ENCODE measurements at places on chromosomes 6 and 20.

- no peak for DNase-seq
Observed at GRCh38 chr20:38430679-38431325, 4.3 kb downstream of the SNHG17 start.

DNA sequence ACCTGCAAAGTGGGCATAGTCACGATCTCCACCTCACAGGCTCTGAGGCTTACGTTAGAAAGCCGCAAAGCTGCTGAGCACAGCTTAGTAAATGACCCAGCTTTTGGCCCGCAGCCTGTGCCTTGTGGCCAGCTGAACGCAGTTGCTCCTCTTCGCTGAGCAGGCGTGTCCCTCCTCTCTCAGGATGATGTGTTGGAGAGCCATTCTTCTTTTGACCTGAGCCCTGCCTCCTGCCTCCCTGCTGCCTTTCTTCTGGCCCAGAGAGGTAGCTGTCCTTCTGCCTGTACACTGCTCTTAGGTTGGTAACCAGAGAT is 47.6 kb upstream of the MYL9 start:
- no peak for DNase-seq

DNA sequence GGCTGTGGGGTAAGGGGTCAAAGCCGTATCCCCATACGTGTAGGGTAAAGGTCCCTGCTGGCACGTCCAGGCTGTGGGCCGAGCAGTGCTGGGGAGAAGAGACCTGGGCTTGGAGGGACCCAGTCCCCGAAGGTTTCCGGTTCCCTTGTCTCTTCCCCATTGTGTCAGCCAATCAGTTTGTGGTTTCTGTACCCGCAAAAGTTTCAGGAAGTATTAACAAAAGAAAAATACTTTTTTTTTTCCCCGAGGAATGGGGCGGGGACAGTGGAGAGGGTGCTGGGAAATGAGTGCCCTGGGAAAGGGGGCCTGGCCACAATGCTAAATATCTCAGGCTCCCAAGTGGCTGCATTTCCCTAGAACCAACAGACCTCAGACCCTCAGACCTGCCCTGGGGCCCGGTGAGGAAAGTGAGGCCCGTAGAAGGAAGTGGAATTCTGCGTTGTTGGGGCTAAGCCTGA is 15.2 kb upstream of the AMD1 start:
- DNase-seq, result no peak

- no peak for DNase-seq
Observed at GRCh38 chr20:49987868-49988690, 5.3 kb downstream of the SNAI1 start.

DNA sequence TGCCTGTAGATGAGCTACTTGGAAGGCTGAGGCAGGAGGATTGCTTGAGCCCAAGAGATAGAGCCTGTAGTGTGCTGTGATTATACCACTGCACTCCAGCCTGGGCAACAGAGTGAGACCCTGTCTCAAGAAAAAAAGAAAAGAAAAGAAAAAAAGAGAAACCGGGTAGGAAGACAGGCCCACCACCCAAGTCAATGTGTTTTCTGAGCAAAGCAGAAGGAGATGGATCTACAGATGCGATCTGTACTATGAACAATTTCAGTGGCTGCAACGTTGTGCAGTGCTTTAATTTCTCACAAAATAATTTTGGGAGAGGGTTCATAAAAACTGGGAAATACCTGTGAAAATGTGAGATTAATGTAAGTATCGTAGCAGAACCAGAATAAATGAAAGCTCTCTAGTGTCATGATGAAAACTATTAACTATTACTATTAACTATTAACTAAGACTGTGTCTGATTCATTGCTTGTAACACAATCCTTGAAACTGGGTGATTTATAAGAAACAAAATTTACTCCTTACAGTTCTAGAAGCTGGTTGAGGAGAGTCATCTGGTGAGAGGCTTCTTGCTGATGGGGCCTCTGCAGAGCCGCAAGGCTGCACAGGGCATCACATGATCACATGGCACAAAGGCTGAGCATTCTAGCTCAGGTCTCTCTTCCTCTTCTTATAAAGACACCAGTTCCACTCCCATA is 233.1 kb upstream of the ZNF217 start:
- no peak for DNase-seq

GRCh38 chr20:32338665-32339064 is 19.5 kb upstream of the ASXL1 start:
- DNase-seq, result no peak

DNA sequence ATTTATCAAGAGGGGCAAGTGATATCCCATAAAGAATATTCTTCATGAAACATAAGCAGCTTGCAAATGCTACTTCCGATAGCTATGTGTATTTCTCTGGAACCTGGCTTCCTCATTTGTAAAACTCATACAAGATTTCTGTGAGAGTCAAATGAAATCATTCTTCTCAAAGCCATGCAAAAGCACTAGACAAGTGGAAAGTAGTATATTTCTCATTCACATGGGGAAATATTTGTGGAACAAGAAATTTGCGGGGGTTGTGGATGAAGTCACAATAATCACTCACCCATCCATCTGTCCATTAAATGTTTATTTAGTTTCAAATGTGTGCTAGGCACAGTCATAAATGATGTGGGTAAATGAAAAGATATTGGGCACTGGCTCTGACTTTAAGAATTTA is 150.5 kb downstream of the IPCEF1 start:
- DNase-seq, result no peak

GRCh38 chr6:170296746-170297575 is 6.1 kb upstream of the DLL1 start:
- DNase-seq, result no peak

DNA sequence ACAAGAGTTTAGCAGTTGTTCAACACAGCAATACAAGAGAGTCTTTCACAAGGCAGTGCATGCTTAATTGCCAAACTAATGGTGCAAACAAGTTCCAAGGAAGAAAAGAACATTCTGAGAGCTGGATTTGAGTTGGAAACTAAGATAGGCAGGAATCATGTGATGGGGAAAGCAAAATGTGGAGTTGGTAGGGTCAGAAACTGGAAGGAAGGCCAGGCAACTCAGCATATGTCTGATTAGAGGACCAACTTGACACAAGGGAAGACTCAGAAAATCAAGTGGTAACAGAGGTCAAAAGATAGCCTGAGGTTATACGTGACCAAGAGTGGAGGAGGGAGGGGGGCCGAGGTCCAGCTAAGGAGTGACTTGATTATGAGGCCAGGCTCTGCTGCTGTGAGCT is 117.3 kb downstream of the SMLR1 start:
- no peak for DNase-seq

DNA sequence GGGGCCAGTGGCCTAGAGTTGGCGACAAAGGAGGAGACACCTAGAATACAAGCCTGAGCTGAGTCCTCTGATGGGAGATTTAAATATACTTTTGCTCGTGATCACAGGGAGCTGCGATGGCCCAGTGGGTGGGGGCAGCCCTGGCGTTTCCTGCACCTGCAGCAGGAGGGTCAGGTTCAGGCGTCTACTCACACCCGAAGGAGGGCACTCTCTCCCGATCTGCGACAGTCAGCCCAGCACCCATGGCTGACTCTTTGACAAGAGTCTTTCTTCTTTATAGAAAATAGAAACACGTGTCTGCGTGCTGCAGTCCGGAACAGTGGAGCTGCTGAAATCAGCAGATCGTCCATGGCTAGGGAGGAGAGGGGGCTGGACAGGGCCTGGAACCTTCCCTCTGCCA is 338.2 kb downstream of the CDH4 start:
- no peak for DNase-seq

GRCh38 chr6:112018619-112019416 is 35.1 kb upstream of the CCN6 start:
- no peak for DNase-seq

DNA sequence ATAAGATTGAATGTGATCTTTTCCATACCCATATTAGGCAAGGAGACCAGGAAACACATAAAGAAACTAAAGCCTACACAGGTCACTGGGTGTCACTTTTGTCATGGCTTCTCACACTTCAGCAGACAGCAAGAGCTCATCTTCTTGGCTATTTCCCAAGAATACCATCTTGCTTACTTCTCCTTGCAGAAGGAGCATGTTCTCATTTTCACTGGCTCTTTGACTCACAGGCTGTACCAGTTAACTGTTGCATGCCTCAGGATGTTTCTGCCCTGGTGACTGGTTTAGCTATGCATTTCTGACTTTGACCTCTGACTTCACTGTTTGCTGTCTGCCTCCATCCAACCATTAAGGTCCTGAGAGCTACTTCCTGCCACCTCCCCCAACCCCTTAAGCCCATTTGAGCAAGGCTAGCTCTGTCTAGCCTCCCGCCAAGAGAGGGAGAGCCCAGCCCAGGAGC is 40.3 kb upstream of the OGFRL1 start:
- DNase-seq, result no peak

- no peak for DNase-seq
Observed at GRCh38 chr6:150560004-150560883, 39.4 kb upstream of the PLEKHG1 start.

DNA sequence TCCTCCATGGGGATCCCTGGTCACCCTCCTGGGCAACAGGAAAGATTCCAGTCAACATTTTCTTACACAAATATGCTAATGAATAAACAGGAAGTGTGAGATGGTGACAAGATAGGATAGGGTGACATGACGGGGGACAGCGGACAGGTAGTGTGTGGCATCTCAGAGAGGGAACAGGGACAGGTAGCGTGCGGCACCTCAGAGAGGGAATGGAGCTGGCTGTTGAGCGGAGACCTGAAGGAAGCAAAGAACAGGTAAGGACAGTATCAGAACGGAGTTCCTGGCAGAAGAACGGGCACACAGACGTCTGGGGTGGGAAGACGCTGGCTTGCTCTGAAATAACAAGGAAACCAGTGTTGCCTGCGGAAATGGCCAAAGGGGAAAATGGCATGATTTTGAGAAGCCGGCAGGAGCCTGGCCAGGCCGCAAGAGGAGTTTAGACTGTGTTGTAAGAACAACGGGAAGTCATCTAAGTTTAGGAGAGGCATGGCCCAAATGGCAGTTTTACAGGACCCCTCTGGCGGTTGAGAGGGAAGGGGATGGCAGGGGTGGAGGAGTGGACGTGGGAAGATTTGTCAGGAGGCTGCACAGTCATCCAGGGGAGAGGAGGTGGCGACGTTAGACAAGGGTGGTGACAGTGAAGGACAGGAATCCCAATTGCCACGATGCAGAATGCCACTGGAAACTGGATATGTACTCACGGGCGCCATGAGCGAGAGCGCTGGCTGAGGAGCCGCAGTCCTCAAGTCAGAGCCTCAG is 111.6 kb downstream of the JPH2 start:
- DNase-seq, result peak; percentile 23

DNA sequence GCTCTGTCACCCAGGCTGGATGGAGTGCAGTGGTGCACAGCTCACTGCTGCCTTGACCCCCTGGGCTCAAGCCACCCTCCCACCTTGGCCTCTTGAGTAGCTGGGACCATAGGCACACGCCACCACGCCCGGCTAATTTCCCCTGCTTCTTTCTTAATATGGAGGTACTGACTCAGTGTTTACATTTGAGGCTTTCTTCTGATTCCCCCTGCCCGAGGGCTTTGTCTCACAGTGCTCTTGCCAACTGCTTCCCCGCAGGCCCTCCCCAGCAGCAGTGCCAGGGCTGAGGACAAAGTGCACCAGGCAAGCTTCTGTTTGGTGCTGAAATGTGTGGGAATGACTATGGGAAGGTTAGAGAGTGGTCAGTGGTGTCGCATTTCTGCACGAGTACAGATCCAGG is 34.8 kb downstream of the NR2E1 start:
- no peak for DNase-seq

DNA sequence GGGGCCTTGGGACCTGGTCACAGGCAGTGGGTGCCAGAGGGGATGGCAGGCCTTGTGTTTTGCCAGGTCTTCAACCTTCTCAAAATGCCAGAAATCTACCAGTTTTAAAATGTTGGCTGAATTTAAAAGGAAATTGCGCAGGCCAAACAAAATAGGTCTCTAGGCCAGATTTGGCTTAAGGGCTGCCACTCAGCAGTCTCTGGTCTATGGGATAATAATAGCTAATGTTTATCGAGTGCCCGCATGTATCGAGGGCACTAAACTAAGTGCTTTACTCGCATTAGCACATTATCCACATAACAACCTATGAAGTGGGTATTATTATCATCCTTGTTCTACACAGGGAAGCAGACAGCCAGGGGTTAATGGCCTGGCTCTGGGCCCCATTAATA is 11.0 kb downstream of the E2F3 start:
- no peak for DNase-seq

DNA sequence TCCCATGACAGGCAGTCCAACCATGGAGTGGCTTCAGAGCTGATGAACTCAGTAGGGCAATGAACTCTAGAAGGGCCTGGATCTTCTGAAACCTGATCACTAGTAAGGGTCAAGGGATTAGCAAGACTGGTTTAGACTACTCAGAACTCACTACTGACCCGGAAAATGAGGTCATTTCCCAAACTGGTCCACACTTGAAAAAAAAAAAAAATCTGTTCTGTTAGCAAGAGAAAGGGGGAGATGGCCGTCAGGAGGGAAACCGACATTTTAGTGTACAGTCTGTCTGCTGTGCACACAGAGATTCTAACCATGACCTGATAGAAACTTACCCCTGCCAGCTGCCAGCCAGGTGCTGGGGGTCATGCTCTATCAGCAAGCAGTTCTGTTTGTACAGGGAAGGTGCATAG is 262.4 kb upstream of the AGPAT4 start:
- DNase-seq, result no peak

GRCh38 chr6:148192310-148192709 is 150.3 kb upstream of the SASH1 start:
- no peak for DNase-seq

GRCh38 chr6:139903411-139904157 is 529.1 kb upstream of the CITED2 start:
- no peak for DNase-seq

DNA sequence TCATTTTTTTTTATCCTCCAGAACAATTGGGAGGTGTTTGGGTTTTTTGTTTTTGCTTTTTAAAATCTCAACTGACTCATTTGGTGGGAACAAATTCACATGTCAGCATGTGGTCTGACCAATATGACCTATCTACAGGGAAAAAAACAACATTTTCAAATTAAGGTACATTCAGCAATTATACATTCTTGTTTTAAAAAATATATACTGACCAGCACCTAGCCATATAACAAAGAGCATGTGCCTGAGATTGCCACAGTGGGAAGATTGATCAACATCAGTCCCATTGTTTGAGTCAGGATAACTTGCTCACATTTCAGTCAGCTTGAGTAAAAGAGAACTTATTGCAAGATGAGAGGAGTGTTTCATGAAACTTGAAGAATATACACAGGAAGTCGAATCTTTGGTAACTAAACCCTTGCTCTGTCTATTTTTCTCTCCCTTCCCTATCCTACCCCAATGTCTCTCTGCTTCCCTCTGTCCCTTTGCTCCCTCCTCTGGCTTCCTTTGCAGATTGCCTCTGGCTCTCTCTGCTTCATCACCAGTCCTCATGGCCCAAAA is 163.2 kb upstream of the TAB2 start:
- no peak for DNase-seq

- DNase-seq, result peak; percentile 67
Observed at GRCh38 chr20:62953839-62954703, 1.6 kb downstream of the SLC17A9 start.

All from activated T-cell treated with anti-CD3 and anti-CD28 coated beads, Interleukin-2, amount 50 U/mL, for 24 hours (primary cell).